ENCODE measurements at places on chromosomes 5 and 9.
A peak's percentile ranks its signal among the peaks of the same experiment; 100 is the strongest.

DNA sequence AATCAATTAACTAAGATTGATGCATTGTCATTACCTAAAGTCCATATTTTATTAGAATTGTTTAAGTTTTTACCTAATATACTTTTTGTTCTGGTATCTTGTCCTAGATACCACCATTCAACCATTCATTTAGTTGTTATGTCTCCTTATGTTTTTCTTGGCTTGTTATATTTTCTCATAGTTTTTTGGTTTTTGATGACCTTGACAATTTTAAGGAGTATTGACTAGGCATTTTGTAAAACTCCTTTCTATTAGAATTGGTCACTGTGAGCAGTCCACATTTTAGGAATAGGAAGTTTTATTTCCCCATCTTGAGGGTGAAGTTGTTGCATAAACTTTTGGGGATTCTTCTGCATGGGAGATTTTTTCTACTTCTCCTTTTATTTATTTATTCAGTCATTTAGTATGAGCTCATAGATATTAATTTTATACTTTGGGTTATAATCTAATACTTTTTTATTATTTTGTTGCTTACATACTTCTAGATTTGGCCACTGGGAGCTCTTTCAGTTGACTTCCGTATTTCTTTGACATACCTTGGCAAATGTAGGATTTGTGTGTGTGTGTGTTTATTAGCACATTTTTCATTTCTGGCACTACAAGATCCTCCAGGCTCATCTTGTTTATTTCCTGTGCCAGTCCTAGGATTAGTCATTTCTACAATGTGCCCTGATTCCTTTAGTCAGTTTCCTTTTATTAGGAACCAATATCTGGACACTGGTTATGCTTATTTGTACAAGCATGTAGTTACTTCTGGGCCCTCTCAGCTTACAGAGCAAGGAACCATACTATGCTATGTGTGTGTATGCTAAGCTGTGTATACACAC is 134.9 kb upstream of the CDKN2B start:
- DNase-seq = no peak

DNA sequence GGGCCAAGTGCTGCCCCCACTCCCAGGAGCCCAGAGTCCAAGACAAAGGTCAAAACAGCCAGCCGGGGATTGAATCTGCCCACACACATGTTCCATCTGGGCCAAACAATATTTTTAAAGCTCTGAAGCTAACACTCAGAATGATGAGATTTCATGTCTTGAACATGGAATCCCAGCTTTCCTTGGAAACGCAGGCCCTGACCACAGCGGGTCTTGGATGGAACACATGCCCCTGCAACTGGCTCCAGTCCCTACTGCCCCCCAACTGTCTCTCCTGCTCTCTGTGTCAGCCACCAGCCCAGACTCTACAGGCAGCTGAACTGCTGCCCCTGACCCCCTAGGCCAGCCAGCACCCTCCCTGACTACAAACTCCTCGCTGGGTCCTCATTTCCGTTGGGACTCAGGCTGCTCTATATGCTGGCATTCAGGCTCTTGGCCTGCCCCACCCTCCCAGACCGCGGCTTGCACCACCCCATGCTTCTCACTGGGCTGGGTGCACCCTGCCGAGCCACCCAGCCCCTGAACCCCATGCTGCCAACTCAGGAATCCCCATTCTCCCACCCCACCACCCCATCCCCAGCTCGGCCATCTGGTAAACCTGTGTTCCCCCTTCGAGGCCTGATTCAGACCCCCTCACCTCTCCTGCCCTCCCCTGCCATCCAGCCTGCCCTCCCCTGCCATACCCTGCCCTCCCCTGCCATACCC is 71.7 kb downstream of the ADAMTS2 start:
- DNase-seq = no peak

DNA sequence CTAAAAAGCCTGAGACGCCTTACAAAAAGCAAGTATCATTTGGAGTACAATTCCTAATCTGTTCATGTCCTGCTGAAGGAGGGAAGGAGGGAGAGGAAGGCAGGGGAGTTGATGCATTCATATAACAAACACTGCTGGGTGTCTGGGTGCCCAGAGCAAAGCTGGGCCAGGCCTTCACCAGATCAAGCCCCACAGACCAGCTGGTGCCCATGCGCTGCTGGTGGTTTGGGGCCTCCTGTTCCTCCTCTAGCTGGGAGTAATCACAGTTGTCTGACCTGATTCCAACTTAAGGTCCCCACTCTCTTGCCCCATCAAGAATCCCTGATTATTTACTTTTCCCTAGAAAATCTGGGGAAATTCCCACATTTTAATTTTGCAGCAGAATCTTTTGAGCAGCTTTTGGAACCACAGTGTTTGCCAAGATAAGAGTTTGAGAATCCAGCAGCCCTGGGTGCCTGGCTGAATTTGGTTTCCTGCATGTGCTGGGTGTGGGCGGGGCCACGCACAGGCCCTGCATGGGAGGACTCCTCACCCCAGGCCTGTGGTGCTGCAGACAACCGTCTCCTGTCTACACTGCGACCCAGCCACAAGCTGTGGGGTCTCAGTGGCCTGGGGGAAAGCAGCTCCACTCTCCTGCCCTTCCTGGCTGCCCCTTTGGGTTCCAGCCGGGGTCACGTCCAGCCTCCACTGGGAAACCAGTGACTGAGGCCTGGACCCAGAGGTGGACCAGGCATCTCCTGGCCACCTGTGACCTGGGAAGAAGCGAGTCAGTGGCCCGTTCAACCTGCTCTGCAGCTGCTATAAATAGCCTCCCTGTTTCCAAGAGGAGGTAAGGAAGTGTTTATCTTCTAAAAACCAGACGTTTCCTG is 47.5 kb downstream of the NEURL1B start:
- DNase-seq = peak; percentile 40

- no peak for DNase-seq
Observed at GRCh38 chr5:145495196-145495595, 339.9 kb downstream of the PRELID2 start.

DNA sequence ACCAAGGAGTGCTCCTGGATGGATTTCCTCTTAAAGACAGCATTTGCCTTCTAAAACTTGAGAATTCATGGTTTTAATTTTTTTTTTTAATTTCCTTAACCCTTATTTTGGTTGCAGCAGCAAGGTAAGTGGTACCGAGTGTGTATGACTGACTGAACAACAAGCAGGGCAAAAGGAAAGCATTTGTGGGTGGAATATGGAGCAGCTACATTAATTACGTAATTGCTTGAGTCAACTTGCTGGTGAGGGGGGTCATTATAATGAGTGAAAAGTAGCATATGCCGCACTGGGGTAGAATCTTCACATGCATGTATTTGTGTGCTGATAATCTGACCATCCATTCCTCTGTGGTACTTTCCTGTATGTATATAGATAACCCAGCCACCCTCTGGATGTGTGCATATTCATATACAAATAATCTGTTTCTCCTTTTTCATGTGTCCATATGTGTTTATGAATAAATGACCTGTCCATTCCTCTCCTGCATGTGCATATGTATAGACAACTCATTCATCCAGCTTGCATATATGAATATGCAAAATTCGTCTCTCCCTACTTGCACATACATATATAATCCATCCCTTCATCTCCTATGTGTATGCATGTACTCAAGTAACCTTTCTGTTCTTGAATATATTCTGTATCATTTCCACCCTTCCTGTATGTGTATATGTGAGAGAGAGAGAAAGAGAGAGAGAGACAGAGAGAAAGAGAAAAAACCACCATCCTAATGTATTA is 147.5 kb upstream of the RUSC2 start:
- DNase-seq = no peak

DNA sequence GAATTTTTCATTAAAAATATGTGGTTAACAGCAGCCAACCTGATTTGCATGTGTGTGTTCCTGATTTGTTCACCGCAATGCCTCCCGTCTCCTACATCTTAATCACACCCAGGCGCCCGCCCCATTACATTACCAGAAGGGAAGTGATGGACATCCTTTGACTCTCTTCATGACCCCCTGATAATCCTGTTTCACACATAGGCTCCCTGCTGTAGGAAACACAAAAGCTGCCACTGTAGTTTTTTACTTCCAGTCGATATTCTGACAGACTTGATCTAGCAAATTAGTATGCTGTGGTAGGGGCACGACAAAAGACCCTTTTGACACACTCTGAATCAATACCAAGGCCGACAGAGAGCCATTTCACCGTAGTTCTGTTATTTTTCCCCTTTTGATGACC is 287.8 kb upstream of the ISL1 start:
- DNase-seq = no peak

- DNase-seq = no peak
Observed at GRCh38 chr9:130630506-130631330, 33.7 kb upstream of the PRDM12 start.

GRCh38 chr9:124861342-124862229 is at the start of the genes ARPC5L and RPL35:
ARPC5L (plus strand) TSS chr9:124862130; CDS start chr9:124869291, 7,161 bp downstream.
RPL35 (minus strand) TSS chr9:124861957; CDS start chr9:124861912, 45 bp downstream.
- DNase-seq = peak; percentile 96

DNA sequence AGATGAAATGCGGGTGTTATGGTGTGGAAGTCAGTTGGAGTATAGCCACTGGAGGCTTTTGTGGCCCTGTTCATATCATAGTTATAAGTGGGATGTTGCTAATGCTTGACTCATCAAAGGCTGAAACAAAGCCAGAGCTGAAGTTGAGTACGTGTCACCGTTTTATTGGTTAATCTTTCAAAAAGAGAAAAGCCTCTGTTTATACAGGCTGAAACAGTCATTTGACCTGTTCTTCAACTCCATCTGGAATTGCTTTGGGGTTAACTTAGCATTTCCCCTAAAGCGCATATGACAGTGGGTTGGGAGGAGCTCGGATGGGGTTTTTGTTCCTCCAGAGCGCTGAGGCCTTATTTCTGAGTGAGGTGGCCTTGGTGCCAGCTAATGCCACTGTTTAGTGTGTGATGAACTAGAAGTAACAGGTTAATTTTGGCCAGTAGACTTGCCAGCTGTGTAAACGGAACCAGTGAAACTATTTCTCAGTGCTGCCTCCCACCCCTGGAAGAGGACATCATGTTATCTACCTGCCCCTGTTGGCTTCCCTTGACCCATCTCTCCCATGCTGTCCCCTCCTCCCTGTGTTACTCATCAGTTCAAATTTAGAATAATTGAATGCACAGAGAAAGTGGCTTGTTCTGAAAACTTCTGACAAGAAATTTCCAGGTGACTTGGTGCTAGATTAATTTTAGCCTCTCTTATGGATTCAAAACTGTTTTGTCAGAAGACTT is 34.2 kb downstream of the MTAP start:
- DNase-seq = no peak

GRCh38 chr9:121631978-121632418 is 19.4 kb upstream of the DAB2IP start:
- no peak for DNase-seq

Measured in stimulated activated CD8-positive, alpha-beta memory T cell treated with anti-CD3 and anti-CD28 coated beads, Interleukin-4, amount 100 ng/mL, for 48 hours (primary cell).